ENCODE measurements at places on chromosomes 13 and 19. TPM values are rescaled to one million over a fixed set of nuclear protein-coding genes. Genes with fewer than 3 reads are reported as not detected.

The SOX1 gene
- not detected for total RNA-seq

The CCDC8 gene
- 5.4 TPM for total RNA-seq

DNA sequence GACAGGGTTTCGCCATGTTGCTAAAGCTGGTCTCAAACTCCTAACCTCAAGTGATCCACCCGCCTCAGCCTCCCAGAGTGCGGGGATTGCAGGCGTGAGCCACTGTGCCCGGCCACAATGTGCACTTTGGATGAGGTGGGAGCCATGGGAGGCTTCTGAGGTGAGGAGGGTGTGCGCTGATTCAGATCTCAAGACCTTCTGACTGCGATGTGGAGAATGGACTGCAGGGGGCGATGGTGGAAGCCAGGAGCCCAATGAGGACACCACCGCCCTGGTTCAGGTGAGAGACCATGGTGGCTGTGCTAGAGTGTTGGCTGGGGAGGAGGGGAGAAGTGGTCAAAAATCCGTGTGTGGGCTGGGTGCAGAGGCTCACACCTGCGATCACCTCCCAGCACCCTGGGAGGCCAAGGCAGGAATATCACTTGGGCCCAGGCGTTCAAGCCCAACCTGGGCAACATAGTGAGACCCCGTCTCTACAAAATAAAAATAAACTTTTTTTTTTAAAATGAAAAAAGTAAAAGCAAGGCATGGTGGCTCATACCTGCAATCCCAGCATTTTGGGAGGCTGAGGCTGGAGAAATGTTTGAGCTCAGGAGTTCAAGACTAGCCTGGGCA is 5.6 kb downstream of the INAFM1 start:
- no peak for DNase-seq

- DNase-seq: no peak
Measured at GRCh38 chr19:17686592-17687024, 1.5 kb downstream of the UNC13A start.

DNA sequence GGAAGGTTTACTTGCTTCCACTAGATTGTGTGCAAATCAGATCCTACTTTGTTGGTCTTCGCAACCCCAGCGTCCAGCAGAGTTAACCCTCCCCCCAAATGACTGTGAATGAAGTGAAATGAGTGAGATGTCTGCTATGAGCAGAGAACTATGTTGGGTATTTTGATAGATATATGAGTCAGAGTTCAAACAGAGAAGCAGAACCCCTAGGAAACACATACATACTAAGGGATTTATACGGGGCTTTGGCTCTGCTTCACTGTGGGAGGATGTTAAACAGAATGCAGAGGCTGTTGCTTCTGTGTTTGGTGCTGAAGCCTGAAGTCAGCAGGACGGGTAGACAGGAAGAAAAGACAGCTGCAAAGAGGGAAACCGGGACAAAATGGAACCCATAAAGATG is 197.0 kb downstream of the MZT1 start:
- DNase-seq: no peak
